GM12865 (cell line): ENCODE measurements at places on chromosomes 2 and 18.

DNA sequence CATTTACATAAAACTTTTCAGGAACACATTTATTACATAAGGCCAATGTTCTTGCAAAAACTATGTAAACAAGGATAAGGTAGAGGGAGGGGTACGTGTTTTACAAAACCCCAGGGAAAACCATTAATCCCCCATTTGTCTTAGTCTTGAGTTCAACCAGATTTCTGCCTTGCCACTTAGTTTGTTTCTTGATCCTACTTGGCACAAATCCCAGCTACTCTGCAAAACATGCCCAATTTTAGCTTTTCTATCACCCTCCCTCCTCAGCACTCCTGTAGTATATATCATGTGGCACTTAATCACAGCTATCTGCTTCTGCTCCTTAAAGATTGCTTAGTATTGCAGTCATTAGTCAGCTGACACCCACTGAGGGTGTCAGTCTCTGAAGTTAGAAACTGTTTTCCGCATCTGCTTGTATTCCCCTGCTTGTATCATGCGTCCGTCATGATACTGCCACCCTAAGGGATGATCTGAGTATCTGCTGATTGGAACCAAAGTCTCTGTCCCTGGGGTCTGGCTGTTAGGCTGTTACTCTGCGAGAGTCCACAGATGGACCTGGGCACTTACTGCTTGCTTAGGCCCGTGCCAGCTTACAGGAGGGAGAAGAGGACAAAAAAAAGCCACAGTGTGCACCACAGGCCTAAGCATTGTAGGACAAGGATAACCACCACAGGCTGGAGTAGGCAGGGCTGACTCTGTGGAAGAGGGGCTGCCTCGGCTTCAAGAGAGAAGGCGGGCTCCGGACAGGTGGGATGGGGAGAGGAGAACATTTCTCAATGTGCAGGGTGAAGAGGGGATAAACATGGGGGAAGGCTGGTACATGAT is 82.2 kb downstream of the EPAS1 start:
- DNase-seq: no peak

DNA sequence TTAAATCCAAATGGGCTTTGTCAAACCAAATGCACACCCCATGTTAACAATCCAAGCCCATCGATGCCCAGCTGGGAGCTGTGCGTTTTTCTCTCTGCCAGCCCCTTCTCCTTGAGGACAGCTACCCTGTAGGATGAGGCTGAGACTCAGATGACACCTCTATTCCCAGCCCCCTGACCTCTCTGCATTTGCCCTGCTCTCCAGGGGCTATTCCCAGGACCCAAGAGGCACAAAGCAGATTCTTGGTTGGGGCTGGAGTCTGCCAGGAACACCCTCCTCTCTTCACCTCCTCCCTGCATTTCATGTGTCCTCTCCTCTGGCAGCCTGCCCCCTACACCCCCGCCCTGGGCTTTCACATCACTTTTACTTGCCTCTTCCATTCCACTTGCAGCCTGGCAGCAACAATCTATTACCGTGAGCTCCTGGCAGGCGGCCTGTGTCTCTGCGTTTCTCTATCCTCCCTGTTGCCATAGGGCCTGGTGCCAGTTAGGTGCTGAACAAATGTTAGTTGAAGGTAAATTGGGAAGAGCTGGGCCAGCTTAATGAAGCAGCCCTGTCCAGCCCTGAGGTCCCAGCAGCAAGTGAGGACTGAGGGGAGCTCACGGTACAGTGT is 51.8 kb downstream of the ADD2 start:
- DNase-seq: no peak

DNA sequence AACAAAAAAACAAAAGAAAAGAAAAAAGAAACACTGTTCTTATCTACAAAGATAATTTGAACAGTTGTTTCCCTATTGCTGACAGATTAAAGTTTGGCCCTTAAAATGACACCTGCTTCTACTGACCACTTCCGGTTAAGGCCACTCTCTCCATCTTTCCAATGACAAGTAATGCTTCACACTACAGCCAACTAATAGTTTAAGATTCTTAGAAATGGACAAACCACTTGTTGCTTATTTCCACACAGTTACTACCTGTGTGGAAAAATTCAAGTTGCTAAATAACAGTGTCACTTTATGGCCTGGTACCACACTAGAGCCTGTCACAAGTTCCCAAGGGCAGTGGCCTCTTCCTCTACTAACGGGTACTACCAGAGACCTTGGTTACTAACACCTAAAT is 2.4 kb downstream of the TMEM185B start:
- DNase-seq: no peak

GRCh38 chr2:49621016-49621415 is 466.7 kb upstream of the FSHR start:
- DNase-seq: no peak

DNA sequence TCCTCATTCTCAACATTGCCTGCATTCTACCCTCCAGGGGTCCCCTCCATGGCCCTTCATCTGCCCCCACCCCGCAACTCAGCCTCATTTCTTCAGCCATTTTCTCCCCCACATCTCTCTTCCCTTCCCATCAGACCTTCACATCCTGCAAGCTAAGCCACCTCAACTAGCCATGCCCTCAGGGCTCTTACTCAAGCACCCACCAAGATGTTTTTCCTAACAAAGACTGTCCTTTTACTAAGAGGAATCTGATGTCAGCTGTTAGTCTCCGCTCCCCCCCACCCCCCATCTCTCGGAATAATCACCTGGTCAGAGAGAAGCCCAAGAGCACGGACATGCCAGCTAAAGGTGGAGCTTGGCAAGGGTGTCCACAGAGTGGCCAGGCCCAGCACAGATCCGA is 4.7 kb upstream of the CAPN10 start:
- DNase-seq: no peak

GRCh38 chr2:205148755-205149154 is 533.5 kb upstream of the NRP2 start:
- no peak for DNase-seq

DNA sequence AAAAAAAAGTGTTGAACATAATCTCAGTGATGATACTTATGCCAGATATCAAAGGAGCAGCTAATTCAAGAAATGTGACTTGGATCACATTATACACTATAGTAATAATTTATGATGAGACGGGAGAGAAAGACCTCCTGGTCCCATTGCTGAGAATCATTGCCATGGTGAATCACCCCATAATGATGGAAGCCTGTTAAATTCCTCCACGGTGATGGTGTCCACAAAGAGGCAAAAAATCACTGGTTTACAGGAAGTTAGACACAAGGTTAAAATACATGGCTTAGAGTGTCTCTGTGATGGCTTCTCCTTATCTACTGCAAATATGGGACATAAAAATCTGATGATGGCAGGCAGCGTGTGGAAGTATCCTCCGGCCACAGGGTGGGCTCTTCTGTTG is 210.0 kb downstream of the CDH2 start:
- no peak for DNase-seq

DNA sequence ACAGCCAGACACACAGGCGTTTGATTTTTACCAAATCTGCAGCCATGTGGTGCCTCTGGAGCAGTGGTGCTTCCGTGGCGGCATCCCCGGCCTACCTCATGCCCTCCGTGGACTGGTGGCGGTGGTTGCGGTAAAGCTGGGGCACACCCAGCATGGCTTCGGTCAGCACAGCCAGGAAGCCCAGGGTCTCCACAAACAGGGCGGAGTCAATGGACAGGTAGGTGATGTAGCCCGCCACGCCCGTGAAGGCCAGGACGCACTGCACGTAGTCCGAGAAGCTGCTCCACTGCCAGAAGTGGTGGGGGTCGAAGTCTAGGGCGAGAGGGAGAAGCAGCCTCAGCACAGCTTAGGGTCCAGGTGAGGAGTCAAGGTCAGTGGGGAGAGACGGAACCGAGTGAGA is 32.4 kb downstream of the SLC66A2 start:
- no peak for DNase-seq

GRCh38 chr2:102396012-102396411 is 26.9 kb upstream of the IL18RAP start:
- no peak for DNase-seq

DNA sequence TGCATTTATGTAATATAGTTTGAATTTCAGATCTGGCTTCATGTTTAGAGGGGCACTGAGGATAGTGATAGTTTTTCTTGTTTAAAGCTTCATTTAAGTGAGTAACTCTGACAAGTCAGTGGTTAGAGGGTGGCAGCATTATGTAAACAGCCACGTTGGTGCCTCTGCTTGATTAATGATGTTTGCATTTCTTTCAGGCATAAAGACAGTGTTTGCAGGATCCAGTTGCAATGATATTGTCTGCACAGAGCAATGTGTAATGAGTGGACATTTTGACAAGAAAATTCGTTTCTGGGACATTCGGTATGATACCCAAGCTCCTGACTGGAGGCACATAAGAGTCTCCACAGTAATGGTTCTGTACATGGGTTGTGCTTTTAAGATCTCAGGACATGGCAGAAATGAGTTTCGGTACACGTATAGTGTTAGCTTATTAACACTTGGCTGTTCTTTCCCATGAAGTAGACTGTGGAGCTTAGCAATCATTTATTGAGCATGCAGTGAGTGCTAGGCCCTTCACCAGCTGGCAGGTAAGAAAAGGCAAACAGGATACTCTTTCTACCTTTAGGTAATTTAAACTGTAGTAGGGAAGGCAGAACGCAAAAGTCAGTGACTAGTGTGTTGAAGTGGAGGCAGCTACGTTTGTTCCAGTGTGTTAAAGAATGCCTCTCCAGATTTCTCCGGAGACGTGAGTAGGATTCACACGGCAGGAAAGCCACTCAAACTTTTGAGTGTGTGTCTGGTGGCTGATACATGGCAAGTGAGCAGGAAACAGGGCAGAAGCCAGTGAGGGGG is 17.4 kb upstream of the SAG start:
- no peak for DNase-seq

DNA sequence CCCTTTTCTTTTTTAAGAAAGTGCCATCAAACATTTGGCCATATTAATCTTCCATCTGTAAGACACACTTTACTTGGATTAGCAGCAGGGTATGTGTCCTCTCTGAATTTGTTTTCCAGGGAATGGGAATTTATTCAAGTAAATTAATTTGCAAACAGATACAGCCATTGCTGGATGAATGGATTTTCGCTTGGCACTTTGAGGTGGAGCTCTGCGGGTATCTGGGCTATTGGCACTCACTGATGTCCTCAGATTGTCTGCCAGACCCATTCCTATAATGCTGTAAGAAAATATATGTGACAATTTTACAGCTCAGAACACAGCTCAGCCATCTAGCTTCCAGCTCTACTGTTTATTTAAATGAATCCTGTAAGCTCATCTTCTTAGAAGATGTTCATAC is 201.2 kb upstream of the CDH20 start:
- no peak for DNase-seq

DNA sequence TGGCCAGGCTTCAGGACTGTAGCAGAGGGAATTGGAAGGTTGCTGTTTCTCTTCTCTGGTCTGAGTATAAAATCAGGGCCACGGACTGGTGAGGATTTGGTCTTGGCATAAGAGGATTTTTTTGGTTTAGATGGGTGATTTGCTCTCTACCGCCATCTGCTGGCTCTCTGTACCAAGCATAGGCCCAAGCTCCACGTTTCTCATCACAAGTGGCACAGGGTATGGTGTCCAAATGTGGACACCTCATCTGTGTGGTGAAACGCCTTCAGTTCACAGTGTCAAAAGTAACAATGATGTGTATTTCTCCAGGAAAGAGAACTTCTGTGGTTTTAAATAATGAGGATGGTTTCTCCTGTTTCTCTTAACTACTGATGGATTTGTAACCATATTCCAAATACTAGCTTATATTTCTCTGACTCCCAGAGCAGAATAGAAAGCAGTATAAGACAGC is 115.1 kb downstream of the EML6 start:
- peak; percentile 77 for DNase-seq

DNA sequence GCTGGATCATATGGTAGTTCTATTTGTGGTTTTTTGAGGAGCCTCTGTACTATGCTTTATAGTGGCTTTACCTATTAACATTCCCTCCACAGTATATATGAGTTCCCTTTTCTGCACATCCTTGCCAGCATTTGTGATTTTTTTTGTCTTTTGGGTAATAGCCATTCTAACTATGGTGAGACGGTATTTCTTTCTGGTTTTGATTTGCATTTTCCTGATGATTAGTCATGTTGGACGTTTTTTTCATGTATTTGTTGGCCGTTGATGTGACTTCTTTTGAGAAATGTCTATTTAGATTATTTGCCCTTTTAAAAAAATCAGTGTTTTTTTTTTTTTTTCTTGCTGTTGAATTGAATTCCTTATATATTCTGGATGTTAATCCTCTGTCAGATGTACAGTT is 31.1 kb downstream of the ACTR3 start:
- DNase-seq: no peak

GRCh38 chr2:1633936-1634587 is 110.3 kb downstream of the PXDN start:
- no peak for DNase-seq
